ENCODE measurements at places on chromosomes 6 and 20.

GRCh38 chr20:16777126-16777525, 29.0 kb downstream of the OTOR start:
- no peaks in the 10 kb centered on the region for H3K36me3 ChIP-seq
- DNase-seq: no peak
- no peak overlapping the region for H3K4me3 ChIP-seq
- no peak overlapping the region for H3K27ac ChIP-seq
- H3K4me1 ChIP-seq: no peaks in the 10 kb centered on the region

DNA sequence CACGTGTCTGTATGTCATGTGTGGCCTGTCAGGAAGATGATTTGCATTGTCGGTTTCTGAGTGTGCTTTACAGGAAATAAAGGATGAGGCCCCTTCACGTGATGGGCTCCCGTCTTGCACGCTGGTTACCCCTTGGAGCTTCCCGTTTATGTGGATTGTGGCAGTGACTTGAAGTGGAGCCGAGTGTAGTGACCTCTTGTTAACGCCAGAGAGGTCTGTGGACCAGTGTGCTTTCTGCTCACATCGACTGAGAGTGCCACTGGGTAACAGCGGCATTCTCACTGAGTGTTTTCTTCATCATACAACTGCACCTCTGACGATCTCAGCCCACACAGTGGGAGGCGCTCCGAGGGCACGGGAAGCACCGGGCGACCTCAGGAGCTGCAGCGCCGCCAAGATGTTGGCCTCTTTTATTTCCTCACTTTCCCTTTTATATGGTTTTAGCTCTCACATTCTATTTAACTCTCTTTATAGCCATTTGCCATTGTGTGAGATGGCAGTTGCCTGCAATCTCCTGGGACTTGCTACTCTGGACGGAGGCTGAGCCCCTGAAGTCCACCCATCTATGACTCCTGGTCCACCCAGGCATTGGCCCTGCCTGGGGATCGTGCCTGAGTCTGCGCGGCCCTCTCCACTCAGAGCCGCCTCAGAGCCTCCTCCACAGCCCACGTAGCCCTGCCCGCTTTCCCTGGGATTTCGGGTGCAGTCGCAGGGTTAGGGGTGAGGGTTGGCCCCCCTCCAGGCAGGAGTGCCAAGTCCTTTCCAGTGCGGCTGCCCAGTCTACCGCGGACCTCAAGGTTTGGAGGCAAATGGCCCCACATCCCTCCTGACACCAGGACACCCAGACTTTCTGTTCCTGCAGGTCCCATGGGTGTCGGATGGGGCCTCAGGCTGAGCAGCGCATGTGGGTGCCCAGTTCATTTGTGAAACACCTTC, 238.9 kb downstream of the ERMARD start:
- peak; percentile 67 for DNase-seq
- H3K27me3 ChIP-seq: peaks cover 3% of the 10 kb centered on the region
- H3K36me3 ChIP-seq: no peaks in the 10 kb centered on the region
- H3K4me3 ChIP-seq: peak overlapping the region; percentile 57
- H3K4me1 ChIP-seq: peaks cover 18% of the 10 kb centered on the region
- H3K27ac ChIP-seq: peak overlapping the region; percentile 41

GRCh38 chr6:14048837-14049236, 68.7 kb upstream of the CD83 start:
- peaks cover 43% of the 10 kb centered on the region for H3K27me3 ChIP-seq
- no peaks in the 10 kb centered on the region for H3K36me3 ChIP-seq
- no peak overlapping the region for H3K27ac ChIP-seq
- H3K4me1 ChIP-seq: no peaks in the 10 kb centered on the region
- H3K4me3 ChIP-seq: no peak overlapping the region

- peaks cover 22% of the 10 kb centered on the region for H3K36me3 ChIP-seq
- peaks cover 2% of the 10 kb centered on the region for H3K4me1 ChIP-seq
- H3K27ac ChIP-seq: no peak overlapping the region
- DNase-seq: no peak
- no peak overlapping the region for H3K4me3 ChIP-seq
Observed at GRCh38 chr6:116633685-116634084, 17.4 kb downstream of the RSPH4A start.

DNA sequence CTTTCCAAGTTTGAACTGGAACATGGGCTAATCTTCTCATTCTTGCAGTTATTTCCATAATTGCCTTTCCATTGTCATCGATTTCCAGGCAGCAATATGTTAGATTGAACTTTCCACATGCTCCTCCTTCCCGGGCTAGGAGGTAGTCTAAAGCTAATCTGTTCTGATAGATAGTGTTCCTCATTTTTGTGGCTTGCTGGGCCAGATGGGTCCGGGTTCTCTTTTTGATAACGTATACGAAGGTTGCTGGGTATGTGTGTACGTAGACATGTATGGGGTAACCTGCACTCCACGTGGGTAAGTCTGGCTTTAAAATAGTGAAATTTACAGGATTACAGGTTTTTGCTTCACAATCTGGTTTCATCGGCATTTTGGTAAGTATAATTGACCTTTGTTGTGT, 14.0 kb upstream of the GMPR start:
- DNase-seq: no peak
- no peaks in the 10 kb centered on the region for H3K36me3 ChIP-seq
- H3K27me3 ChIP-seq: peaks cover 10% of the 10 kb centered on the region

DNA sequence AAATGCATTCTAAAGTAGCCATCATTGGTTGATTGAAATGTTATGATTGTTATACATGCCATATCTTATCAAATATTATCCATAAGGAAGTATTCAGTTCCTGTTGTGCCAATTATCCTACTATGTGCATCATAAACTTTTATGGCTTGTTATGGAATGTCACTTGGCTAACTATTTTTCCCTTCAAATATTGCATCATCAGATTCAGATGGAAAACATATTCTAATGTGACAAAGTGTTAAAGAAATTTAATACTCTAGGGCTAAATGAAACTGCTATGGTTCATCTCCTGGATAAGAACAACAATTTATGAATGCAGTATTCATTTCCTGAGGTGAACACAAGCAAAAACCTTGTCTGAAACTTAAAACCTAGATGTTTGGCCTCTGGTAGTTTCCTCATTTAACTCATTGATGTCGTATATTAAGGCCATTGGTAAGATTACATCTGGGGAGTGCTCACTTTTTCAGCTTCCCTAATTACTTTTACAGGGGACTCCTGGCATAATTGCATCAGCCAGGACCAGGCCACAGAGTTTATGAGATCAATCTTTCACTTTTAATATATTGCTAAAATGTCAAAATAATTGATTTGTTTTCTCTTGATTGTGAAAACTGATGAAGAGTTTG, 134.9 kb upstream of the CEP162 start:
- no peaks in the 10 kb centered on the region for H3K36me3 ChIP-seq
- no peak for DNase-seq
- no peak overlapping the region for H3K4me3 ChIP-seq
- no peaks in the 10 kb centered on the region for H3K4me1 ChIP-seq

GRCh38 chr20:62508641-62509051, 32.9 kb upstream of the GATA5 start:
- no peaks in the 10 kb centered on the region for H3K36me3 ChIP-seq
- H3K27me3 ChIP-seq: peaks cover 15% of the 10 kb centered on the region
- H3K4me1 ChIP-seq: no peaks in the 10 kb centered on the region
- no peak for DNase-seq
- no peak overlapping the region for H3K4me3 ChIP-seq

DNA sequence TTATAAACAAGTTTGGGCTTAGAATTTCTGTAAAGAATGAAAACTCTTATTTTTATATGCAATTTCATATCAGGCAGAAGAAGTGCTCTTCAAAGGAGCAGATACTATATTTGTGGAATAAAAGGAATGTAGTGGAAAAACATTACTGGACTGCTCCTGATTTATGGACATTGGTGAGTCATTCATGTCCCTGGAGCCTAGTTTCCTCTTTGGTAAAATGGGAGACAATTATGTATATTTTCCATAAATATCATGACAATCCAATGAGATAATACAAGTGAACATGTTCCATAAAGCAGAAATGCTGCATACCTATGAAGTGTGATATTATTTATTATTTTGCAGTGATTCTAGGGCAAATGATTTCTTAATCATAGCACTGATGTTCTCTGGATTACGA, 445.8 kb upstream of the CITED2 start:
- DNase-seq: no peak
- no peaks in the 10 kb centered on the region for H3K4me1 ChIP-seq
- no peak overlapping the region for H3K4me3 ChIP-seq
- H3K36me3 ChIP-seq: no peaks in the 10 kb centered on the region
- peaks cover 4% of the 10 kb centered on the region for H3K27me3 ChIP-seq

DNA sequence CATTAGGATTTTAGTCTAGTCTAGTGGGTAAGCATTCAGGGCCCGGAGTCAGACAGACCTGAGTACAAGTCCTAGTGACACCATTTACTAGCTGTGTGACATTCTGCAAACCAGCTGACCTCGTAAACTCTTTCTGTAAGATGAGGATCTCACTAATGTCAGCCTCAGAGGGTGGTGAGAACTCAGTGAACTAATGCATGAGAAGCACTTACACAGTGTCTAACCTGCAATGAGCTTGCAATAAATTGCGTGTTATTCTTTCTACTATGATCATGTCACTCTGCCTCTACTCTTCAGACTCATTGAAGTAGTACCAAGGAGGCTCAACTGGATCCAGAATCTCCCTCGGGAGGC, 41.1 kb upstream of the ZNF831 start:
- H3K27me3 ChIP-seq: peaks cover 3% of the 10 kb centered on the region
- peak overlapping the region; percentile 65 for H3K4me3 ChIP-seq
- H3K4me1 ChIP-seq: peaks cover 44% of the 10 kb centered on the region
- no peak for DNase-seq
- peak overlapping the region; percentile 79 for H3K27ac ChIP-seq

DNA sequence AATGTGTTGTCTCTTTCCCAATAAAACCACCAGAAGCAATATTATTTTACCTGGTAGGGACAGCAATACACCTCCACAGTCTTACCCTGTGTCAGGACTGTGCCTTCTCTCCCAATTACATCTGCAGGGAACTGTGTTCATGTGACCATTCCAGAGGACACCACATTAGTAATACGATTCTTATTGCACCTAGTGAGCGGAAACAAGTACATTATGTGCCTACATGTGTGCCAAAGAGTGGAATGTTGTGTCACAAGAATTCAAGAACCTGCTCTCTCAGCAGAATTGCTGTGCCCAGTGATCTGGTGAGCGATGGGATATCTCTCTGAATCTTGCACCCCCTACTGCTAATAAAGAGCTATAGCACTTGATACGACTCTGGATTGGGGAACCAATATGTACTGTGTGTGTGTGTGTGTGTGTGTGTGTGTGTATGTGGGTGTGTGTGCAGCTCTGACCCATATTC, 57.4 kb upstream of the FOXC1 start:
- no peaks in the 10 kb centered on the region for H3K36me3 ChIP-seq
- no peak for DNase-seq
- H3K4me1 ChIP-seq: peaks cover 8% of the 10 kb centered on the region
- H3K4me3 ChIP-seq: no peak overlapping the region
- H3K27ac ChIP-seq: no peak overlapping the region
- peaks cover 32% of the 10 kb centered on the region for H3K27me3 ChIP-seq

DNA sequence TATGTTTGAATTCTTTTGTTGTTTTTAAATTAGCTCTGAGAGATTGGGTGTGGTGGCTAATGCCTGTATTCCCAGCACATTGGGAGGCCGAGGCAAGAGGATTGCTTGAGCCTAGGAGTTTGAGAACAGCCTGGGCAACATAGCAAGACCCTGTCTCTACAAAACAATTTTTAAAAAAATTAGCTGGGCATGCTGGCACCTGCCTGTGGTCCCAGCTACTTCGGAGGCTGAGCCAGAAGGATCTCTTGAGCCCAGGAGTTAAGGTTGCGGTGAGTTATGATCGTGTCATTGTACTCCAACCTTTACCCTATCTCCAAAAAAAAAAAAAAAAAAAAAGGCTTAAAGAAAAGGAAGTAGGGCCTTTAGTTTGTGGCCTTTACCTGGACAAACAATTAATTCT, 22.9 kb downstream of the DHX35 start:
- H3K27ac ChIP-seq: no peak overlapping the region
- peaks cover 24% of the 10 kb centered on the region for H3K36me3 ChIP-seq
- H3K27me3 ChIP-seq: no peaks in the 10 kb centered on the region
- peaks cover 20% of the 10 kb centered on the region for H3K4me1 ChIP-seq

- peak overlapping the region; percentile 90 for H3K27ac ChIP-seq
- DNase-seq: no peak
- peaks cover 14% of the 10 kb centered on the region for H3K27me3 ChIP-seq
- H3K36me3 ChIP-seq: peaks cover 25% of the 10 kb centered on the region
- H3K4me1 ChIP-seq: peaks cover 30% of the 10 kb centered on the region
- peak overlapping the region; percentile 91 for H3K4me3 ChIP-seq
Observed at GRCh38 chr6:153003366-153003690, 819 bp upstream of the MTRF1L start.

- peaks cover 42% of the 10 kb centered on the region for H3K4me1 ChIP-seq
- H3K4me3 ChIP-seq: no peak overlapping the region
- no peak for DNase-seq
- no peak overlapping the region for H3K27ac ChIP-seq
- H3K36me3 ChIP-seq: peaks cover 3% of the 10 kb centered on the region
Observed at GRCh38 chr6:100173211-100173610, 179.2 kb upstream of the MCHR2 start.

DNA sequence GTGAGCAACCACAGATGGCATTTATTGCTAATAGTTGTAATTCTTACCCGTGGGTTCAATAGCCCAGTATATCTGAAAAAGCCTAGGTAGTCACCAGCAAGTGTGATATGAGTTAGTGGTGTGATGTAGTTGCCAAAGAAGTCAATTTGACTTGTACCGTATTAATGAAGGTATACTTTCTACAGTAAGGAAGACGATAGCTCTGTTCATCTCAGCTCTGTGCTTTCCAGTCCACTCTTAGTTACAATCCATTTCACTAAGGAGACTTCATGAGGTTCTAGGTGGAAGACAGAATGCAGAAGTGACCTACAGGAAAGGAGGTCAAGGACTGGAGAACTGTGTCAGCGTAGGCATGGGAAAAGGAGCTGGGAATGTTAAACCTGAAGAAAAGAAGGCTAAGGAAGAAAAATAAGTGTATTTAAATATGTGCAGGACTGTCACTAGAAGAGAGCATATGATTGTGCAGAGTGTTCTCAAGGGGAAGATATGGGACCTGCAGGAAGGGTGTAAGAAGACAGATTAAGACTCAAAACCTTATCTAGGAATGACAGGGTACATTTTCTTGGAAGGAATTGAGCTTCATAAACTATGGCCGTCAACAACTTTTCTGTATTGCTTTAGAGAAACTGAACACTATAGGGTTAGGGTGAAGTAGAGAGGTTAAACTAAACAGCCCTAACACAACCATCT, 116.9 kb upstream of the SCGN start:
- no peak overlapping the region for H3K27ac ChIP-seq
- H3K27me3 ChIP-seq: no peaks in the 10 kb centered on the region
- DNase-seq: no peak
- H3K4me1 ChIP-seq: peaks cover 1% of the 10 kb centered on the region
- H3K4me3 ChIP-seq: no peak overlapping the region

Measured in T-helper 2 cell treated with Interferon-gamma antibody and Interleukin-4, amounts not matched to agents 5 μg/mL and 100 μg/mL, for 36 hours (primary cell).